Cardiac fibroblast (primary cell): ENCODE measurements at places on chromosomes 3 and 15.
A peak's percentile ranks its signal among the peaks of the same experiment; 100 is the strongest.

- DNase-seq, result no peak
These were observed 208.9 kb downstream of the CHST2 start for GRCh38 chr3:143328451-143328850.

DNA sequence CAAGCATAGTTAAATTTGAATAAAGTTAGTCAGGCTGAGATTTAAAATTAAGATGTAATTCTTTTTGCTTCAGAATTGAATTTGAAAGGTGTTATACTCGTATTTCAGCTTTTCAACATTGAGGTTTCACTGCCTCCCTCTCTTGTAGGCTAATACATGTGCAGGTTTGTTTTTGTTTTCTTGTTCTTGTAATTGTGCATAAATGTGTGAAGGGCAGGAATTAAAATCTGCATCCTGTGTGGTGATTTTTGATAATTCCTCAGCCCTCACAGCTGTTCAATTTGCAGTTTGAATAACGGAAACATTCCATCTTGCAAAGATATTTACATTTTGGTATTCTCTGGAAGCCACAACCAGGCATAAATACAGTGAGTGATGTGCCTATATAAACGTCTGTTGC lies 24.9 kb upstream of the PLSCR1 start:
- DNase-seq, result no peak

GRCh38 chr15:87120555-87120954 lies 1040.9 kb downstream of the AGBL1 start:
- no peak for DNase-seq

DNA sequence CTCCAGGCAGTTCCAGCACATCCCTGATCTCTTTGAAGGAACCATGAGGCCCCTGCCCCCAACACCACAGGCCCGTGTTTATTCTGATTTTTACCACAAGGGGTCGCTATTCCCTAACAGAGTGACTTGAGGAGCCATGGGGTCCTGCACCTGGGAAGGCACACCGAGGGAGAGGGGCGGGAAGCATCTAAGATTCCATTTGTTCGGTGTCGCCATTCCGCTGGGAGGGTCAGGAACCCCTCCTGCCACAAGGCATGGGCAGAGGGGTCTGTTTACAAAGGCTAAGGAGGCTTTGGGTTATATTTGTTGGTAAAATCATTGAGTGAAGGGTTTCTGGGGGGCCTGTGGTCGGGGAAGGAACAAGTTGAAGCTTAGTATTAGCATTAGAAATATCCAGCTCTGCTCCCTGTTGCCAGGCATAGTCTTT lies 77.1 kb downstream of the WDR76 start:
- DNase-seq, result peak; percentile 74

DNA sequence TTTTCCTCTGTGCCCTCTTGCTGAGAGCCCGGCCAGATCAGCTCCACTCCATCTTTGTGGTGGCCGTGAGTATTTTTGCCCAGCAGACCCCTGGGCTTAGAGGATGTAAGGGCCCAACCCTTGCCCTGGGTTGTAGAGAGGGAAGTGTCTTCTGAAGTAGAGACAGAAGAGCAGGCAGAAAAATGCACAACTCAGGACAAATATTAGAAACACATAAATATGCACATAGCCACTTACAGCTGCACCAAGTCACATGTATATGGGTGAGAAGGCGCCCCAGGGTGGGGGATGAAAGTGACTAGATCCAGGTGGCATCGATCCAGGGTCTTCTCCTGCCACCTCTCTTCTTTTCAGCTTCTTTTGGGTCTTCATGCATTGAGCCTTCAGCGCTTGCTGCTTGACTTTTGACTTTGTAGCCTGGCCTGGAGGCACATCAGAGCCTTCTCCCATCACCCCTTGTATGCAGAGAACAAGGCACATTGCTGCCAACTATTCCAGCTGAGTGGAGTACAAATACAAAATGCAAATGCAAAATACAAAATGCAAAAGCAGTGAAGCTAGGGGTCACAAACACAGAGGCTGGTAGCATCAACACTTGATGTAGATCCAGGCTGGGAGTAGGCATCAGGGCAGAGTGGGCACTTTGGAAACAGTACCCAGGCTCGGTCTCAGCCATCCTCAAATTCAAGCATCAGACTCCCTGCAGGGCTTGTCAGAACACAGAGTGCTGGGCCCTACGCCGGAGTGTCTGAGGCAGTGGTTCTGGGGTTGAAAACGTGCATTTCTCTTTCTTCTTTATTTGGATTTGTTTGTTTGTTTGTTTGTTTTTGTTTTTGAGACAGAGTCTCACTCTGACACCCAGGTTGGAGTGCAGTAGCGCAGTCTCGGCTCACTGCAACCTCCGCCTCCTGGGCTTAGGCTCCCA lies 133.0 kb downstream of the ASB7 start:
- DNase-seq, result no peak

DNA sequence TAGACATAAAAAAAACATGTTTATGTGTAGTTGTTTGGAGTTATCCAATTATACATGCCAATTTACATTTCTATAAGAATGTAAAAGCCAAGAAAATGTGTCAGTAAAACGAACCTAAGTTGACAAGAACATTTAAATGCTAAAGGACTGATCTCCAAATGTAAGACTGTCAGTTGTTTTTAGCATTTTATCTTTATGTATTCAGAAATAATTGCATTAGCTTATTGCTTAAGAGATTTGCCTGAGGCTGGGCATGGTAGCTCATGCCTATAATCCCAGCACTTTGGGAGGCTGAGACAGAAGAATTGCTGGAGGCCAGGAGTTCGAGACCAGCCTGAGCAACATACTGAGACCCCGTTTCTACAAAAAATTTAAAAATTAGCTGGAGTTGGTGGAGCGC lies 26.9 kb downstream of the PXK start:
- DNase-seq, result no peak

DNA sequence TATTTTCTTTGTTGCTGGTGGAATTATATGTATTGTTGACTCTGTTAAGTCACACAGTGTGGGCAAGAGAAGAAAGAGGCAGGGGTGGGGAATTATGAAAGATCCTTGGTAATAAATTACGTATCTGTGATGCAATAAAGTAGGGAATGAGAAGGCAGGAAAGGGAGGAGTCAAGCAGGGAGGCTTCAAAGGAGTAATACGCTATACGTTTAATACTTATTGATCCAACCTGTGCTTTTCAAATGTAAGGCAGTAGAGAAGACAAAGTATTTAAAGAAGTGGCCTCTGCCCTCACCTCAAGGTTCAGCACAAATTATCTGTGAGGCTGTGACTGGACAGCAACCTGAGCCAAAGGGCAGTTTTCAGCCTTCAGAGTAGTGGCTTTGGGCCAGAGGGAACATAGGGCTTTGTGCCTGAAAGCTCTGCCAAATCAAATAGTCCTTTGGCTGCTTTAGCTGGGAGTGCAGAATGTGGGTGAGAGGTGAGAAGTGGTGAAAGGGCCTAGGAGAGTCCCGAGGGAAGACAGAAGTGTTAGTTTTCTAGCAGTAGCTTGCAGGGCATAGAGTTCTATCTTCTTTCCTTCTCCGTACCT lies 1.2 kb upstream of the PLIN1 start:
- DNase-seq, result peak; percentile 97

- DNase-seq, result peak; percentile 17
These were observed 147.5 kb upstream of the PDZRN3 start for GRCh38 chr3:73772076-73772886.

- no peak for DNase-seq
These were observed 144.1 kb downstream of the FEZF2 start for GRCh38 chr3:62229211-62229610.

GRCh38 chr15:67080118-67080899 lies 14.9 kb downstream of the SMAD3 start:
- DNase-seq, result peak; percentile 92

DNA sequence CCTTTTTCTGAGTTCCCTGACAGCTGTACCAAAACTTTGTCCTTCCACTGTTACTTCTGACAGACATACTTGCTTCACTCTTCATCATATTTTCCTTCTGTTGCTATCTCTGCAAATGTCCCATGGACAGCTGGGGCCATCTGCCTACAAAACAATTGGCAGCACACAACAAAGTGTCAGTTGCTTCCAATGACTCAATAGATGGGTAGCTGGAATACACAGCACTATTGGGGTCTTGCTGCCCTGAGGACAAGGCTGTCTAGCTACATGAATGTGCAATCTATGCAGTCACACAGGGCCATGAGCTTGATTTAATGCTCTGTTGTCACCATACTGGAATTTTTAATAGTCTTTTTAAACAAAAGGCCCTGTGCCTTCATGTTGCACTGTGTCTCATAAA lies 192.8 kb downstream of the DTWD1 start:
- no peak for DNase-seq

GRCh38 chr3:81426826-81427577 lies 334.4 kb downstream of the GBE1 start:
- no peak for DNase-seq

- no peak for DNase-seq
These were observed 37.9 kb upstream of the SLCO2A1 start for GRCh38 chr3:134067531-134068161.

GRCh38 chr3:155161640-155162292 lies 81.6 kb downstream of the MME start:
- no peak for DNase-seq

DNA sequence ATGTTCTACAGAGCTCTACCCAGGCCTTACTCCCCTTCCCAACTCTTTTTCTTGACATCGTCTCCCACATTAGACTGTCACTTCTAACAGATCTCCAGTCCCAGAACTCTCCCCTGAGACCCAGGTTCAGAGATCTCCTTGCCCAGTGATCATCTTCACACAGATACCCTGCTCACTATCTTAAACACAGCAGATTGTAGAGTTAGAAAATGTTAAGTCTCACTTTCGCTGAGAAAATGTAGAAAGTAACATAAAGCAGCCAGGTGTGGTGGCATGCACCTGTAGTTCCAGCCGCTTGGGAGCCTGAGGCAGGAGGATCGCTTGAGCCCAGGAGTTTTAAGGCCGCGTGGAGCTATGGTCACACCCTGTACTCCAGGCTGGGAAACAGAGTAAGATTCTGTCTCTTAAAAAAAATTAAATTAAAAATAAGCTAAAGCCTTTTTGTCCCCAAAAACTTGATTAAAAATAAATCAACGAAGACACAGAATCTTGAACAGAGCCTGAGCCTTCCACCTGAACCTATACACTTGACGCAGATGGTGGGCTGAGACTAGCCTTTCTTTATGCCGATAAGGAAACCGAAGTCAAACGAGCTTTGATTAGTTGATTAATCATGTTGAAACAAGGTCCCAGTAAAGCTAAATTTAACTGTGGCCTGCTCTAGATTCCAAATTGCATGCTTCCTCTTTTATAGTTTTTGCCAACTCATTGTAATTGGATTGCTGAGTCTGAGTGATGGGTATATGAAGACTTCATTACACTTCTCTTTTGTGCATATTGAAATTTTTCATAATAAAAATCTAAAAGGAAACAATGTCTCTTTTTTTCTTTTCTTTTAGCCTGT lies 31.3 kb upstream of the BLM start:
- DNase-seq, result no peak

DNA sequence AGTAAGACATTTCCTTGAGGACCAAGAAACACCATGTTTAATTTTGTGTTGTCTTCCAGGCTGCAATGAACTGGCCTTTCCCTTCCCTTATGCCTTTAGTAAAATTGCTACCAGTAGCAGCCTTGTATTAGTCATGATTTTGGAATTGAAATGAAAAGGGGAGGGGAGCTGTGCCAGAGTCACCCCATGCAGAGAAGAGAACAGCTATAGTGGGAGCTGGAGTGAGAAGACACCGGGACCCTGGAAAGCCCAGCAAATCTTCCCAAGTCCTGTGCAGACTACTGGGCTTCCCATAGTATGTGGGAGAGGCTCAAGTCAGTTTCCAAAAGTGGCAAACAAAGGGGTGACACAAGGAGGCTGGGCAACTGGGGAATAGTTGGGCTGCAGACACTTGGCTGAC lies 178.5 kb downstream of the NR1D2 start:
- peak; percentile 50 for DNase-seq

GRCh38 chr15:71596672-71597071 lies 213.7 kb upstream of the NR2E3 start:
- peak; percentile 74 for DNase-seq

GRCh38 chr3:190325923-190326322 lies 3.7 kb upstream of the CLDN1 start:
- no peak for DNase-seq

DNA sequence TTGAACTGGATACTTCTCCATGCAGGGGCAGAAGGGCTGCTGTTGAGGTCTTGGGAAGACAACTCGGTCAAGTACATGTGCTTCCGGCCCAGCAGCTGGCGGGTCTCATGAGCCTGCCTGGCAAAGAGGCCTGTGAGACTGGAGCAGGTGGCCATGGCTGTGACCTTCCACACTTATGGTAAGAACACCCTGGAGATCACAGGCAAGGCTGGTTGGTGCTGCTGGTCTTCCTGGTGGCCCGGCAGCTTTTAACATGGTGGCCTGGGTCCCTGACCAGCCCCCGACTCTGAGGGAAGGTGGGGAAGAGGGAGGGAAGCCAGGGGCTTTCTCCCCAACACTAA lies 15.4 kb downstream of the CHRD start:
- no peak for DNase-seq

- no peak for DNase-seq
These were observed 13.6 kb upstream of the TATDN2 start for GRCh38 chr3:10234526-10235230.

DNA sequence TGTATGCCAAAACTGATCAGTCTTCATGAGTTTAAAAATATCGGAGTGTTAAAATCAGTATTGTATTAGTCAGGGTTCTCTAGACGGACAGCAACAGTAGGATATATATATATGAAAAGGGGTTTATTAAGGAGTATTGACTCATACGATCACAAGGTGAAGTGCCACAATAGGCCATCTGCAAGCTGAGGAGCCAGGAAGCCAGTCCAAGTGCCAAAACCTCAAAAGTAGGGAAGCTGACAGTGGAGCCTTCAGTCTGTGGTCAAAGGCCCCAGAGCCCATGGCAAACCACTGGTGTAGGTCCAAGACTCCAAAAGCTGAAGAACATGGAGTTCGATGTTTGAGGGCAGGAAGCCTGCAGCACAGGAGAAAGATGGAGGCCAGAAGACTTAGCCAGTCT lies 391.0 kb upstream of the CADM2 start:
- DNase-seq, result no peak

GRCh38 chr3:152331018-152331541 lies 62.4 kb downstream of the MBNL1 start:
- DNase-seq, result peak; percentile 90
